ENCODE measurements at places on chromosomes 12 and 14. TPM values are rescaled to one million over a fixed set of nuclear protein-coding genes. Genes with fewer than 3 reads are reported as not detected.

Gene RNF212B
- total RNA-seq, result not detected

Gene CYP46A1
- 0.29 TPM for total RNA-seq

Gene SMOC1
- 1.7 TPM for total RNA-seq

Gene NOVA1
- total RNA-seq, result 7.9 TPM

Gene CLEC4A
- total RNA-seq, result 2.2 TPM

Gene C12orf56
- total RNA-seq, result 2.0 TPM

Gene GARIN6
- not detected for total RNA-seq

Gene ITGA7
- total RNA-seq, result 68.8 TPM

Gene STXBP6
- 6.1 TPM for total RNA-seq

All from smooth muscle cell of trachea (primary cell).